ENCODE measurements at places on chromosomes 12 and 14.

- no peak for DNase-seq
These were observed 509.9 kb downstream of the DIO2 start for GRCh38 chr14:79701371-79701770.

DNA sequence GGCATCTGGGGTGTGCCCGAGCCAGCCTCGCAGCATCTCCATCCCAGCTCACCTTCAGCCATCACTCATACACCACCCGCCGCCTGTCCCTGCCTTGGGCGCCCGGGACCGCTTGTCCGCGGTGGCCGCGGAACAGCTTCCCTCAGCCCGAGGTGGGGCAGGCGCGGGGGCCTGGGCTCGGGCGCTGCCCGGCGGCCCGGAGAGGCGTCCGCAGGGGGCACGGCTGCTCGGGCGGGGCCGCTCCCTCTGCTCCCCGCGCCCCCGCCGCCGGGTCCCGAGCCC, 430 bp downstream of the SLC41A2 start:
- no peak for DNase-seq

GRCh38 chr14:20969336-20969735, 14.0 kb downstream of the RNASE2 start:
- DNase-seq = no peak

DNA sequence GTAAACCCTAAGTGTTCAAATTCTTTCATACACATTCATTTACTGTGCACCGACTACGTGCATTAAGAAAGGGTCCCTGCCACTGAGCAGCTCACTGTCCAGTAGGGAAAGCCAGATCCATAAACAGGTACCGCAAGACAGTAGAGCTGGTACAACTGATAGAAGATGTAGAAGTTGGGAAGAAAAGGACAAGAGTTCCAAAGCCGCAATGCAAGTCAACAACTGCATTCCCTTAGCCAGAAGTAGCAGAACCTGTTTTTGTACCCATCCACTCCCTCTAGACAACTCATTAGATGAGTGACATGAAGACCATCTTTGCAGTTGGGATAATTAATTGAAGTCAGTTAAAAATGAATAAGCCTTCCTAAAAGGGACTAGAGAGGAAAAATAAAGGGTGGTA, 1.3 kb downstream of the SENP1 start:
- DNase-seq = no peak

GRCh38 chr14:70881549-70882177, 25.6 kb upstream of the PCNX1 start:
- DNase-seq = no peak

- DNase-seq = no peak
These were observed 310.1 kb upstream of the RGS6 start for GRCh38 chr14:71621980-71622605.

GRCh38 chr14:103336191-103336590, 2.2 kb downstream of the EIF5 start:
- DNase-seq = no peak

- DNase-seq = no peak
These were observed 268.2 kb downstream of the ADGRD1 start for GRCh38 chr12:131221957-131222328.

DNA sequence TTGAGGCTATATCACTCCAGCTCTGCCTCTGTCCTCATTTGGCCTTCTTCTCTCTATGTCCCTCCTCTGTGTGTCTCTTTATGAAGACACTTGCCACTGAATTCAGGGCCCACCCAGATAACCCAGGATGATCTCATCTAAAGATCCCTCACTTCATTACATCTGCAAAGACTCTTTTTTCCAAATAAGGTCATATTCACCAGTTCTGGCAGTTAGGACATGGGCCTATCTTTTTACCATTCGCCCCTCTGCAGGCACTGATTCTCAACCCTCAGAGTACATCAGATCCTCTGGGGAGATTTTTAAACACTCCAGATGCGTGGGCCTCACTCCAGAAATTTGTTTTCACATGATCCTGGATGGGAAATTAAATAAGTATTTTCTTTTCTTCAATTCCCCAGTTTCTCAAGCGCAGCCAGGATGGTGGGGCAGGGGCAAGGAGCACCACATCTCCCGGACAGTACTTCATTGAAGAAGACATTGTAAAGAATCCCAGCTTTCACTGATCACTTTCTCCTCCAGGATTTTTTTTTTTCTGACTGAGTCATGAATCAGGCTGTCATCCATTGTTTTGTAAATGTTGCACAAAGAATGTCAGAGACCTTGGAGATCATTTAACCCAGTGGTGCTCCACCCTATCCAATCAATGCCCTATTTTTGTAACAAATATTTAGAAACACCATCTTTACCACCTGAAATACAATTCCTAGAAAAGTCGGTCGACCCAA, 27.4 kb downstream of the CRACR2A start:
- no peak for DNase-seq

DNA sequence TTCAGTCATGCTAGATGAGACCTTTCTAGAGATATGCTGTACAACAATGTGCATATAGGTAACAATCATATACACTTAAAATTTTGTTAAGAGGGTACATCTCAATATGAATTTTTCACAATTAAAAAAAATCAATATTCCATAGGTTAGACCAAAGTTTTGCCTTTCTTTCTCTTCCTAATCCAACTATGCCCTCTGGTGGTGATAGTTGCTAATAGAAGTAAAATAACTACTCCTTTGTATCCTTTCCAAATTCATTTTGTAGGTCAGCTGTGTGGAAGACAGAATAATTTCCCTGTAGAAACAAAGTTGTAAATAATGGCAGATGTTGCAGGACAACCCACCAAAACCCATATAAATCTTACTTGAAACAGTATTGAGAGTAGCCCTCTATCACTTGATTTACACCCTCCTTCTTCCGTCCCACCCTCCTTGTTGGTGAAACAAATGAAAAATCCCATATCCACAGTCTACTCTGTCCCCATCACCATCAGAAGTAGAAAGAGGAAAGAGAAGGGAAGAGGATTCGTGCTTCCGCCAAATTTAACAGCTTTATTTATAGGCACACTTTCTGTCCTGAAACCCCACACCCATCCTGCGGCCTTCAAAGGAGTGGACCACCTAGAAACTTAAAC, 34.2 kb upstream of the KICS2 start:
- DNase-seq = no peak

- no peak for DNase-seq
These were observed 142.6 kb upstream of the PDZRN4 start for GRCh38 chr12:41045509-41045908.
